ENCODE measurements at places on chromosomes 7 and 10. TPM values are rescaled to one million over a fixed set of nuclear protein-coding genes. Genes with fewer than 3 reads are reported as not detected.

DNA sequence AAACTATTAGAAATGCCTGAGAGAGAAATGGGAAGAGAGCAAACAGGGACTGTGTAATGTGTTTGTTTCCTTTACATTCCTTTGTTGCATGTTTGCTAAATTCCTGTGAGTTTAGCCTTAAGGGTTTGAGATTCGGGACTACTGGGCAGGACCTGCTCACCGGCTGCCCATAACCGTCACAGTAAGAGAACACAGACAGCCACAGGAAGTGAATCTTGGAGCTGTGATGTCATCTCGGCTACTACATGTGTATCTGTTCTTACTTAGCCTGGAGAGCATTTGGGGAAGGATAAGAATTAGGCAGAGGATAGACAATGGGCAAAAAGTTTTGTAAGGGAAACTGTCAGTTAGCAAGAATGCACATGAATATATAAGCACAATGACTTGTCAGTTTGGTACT, 485.1 kb upstream of the KLF6 start:
- DNase-seq: no peak

Gene MCMBP
- total RNA-seq: 53.0 TPM

- DNase-seq: no peak
Measured at GRCh38 chr10:56318816-56319215, 42.2 kb downstream of the ZWINT start.

DNA sequence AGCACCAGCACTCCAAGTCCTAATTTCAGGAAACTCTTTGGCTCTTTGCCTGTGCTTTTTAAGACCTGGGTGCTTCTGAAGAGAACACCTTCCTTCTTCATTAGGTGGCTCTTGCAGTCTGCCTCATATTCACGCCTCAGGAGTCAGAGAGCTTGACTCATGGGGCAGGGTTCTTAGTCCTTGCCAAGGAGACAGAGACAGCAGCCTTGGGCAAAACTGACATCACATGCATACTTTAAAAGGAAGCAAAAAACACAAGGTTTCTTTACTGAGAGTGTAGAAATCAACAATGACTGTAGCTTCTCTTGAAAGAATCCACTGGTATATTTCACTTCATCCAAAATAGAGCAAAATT, 780.6 kb downstream of the INHBA start:
- no peak for DNase-seq

Gene SEMA3C
- 90.6 TPM for total RNA-seq

- no peak for DNase-seq
Measured at GRCh38 chr10:112832361-112832878, 117.6 kb upstream of the TCF7L2 start.

GRCh38 chr7:70761711-70762328, 370.1 kb upstream of the GALNT17 start:
- no peak for DNase-seq

DNA sequence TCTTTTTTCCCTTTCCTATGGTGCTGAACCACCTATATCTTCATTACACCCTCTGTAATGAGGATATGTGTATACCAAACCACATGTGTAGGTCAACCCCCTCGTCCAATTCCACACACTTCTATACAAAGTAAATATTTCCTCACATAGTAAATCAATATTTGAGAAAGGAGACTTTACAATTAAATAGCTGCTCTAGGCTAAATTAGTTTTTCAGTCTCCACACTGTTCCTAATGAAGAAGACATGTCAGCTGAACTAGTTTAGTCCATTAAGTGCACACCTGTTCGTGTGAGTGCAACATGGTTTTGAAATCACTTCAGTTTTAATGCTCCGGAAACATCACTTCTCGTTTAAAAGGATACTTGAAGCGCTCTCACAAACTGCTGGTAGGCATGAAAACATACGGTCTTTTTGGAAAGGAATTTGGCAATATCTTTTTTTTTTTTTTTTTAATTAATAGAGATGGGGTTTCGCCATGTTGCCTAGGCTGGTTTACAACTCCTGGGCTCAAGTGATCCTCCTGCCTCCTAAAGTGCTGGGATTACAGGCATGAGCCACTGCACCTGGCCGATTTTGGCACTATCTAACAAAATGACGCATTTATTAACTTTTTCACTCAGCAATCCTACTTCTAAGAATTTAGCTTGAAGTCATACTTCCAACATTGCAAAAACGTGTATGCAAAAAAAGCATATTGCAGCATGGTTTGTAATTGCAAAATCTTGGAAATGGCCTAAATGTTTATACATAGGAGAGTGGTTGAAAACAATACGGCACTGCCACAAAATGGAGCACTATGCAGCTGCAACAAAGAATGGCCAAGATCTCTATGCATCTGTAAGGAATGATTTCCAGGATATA, 2.1 kb upstream of the XRCC2 start:
- no peak for DNase-seq

DNA sequence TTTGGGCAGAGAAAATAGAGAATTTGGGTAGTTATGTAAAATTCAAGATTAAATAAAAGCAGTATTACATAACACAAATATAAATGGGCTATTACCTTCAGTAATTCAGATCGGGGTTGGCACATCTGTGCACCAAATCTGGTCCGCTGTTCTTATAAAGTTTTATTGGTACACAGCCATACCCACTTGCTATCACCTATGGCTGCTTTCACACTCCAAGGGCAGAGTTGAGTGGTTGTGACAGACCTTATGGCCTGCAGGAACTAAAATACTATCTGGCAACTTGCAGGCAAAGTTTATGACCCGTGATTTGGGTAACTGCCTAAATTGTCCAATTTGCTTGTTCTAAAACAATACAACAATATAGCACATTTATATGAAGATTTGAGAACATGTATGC, 249.3 kb downstream of the DIP2C start:
- no peak for DNase-seq
